Endothelial cell (in vitro differentiated cells): ENCODE measurements at places on chromosomes 1 and 21.

DNA sequence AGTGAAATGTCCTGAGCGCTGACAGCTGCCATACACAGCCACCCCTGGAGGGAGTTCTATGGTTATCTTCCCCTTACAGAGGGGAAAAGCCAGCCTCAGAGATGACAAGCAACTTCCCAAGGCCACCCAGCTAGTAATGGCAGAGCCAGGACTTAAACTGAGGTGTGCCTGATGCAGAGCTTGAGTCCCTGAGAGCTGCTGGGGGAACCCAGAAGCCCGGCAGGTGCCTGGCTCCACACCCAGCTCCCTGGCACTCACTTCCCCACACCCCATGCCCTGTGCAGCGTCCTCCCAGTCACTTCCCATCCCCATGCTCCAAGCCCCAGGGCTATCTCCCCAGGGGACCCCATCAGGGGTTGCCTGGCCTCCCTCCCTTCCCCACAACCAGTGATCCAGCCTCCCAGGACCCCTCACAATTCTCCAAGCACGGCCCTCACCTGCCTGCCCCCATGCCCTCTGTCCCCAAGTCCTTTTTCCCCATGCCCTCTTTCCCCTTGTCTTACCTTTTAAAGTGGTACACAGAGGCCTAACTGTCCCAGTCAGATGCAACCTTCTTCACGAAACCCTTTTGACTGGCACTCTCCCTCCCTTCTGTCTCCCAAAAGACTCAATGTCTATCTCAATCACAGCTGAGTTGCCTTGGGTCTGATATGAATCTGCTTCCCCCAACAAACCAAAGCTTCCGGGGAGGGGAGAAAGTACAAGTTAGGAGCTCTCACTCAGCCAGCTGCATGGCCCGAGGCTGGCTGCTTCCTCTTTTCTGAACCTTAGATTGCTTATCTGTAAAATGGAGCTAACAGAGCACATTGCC, 39.8 kb upstream of the LRP8 start:
- DNase-seq = no peak

DNA sequence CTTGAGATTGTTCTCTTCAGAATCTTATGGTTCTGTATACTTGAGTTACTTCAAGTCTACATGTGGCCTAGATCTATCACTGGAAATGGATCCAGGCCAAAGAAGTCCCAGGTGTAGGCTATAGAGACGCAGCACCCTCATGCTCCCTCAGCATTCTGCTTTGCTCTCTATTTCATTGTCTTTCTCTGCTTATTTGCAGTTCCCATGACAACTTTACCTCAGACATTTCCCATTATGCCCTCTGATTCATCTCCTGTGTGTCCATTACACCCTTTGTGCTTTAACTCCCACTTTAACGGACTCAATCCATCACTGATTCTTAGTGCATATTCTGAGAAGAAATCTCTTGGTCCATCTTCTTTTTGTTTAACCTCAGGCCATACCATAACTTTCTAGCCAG, 236.9 kb upstream of the NRIP1 start:
- DNase-seq = no peak

DNA sequence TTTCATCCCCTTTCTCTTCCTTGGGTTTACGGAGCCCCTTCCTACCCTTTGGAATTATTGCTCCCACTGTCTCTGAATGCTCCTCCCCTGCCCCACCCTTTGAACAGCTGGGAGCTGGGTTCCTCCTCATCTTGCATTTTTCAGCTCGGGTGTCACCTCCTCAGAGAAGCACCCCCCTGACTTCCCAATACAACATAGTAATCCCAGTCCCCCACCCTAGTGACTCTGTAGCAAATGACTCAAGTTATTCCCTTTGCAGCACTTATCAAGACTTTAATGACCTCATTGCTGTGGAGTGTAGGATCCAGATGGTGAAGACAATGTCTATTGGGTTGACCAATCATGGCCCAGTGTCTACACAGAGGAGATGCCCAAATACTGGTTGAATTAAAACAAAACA, 8.9 kb upstream of the VWA5B1 start:
- DNase-seq = no peak

GRCh38 chr1:199404191-199404590, 623.3 kb upstream of the NR5A2 start:
- no peak for DNase-seq

DNA sequence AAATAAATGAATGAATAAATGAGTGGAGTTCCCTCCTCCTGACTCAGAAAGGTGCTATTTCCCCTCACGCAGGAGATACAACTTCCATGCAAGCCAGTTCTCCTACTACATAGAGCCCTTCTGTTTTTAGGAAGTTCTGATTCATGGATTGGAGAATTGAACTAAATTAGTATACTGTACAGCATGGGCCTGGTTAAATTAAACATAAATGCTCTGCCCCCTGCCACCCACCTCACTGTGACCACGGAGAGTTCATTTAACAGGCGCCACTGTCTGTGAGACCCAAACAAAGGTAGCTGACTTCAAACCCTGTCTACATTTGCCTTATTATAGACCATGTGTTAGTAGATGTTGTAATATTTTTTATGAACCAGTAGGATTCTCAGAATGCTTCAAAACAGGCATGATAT, 9.1 kb upstream of the IRF2BP2 start:
- DNase-seq = no peak

DNA sequence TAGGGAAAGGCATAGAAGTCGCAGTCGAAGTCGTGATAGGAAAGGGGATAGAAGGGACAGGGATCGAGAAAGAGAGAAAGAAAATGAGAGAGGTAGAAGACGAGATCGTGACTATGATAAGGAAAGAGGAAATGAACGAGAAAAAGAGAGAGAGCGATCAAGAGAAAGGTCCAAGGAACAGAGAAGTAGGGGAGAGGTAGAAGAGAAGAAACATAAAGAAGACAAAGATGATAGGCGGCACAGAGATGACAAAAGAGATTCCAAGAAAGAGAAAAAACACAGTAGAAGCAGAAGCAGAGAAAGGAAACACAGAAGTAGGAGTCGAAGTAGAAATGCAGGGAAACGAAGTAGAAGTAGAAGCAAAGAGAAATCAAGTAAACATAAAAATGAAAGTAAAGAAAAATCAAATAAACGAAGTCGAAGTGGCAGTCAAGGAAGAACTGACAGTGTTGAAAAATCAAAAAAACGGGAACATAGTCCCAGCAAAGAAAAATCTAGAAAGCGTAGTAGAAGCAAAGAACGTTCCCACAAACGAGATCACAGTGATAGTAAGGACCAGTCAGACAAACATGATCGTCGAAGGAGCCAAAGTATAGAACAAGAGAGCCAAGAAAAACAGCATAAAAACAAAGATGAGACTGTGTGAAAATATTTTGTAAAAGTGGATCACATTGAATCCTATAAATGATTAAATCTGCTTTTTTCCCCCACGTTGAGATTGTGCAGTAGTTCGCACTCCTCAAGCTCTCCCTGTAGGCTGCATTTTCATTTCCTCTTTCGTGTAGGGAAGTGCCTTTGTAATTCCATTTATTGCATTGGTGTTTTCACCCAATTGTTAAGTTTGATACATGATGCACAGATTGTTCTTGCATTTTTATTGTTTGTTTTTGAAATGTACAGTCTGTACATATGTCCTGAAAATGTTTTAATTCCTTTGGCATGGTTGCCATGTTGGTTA, 7.5 kb downstream of the PRPF38B start:
- no peak for DNase-seq

GRCh38 chr1:209291715-209292114, 291.8 kb upstream of the CAMK1G start:
- DNase-seq = no peak

DNA sequence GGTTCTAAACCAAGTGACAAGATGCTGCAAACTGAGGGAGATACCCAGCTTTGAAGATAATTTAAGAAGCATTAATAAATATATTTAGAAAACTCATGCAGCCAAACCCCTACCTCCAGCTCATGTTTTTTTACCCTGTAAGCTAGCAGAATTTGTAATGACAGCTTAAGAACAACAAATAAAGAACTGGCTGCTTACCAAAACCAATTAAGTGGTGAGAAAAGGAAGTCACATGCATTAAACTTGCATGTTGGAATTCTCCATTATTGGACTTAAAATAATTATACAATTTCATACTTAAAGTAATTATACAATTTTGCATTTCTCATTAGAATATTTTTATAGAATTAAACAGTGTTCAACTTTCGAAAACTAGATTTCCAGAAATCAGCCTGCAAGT, 75.6 kb upstream of the CNIH3 start:
- DNase-seq = no peak

GRCh38 chr1:210347112-210347511, 18.4 kb downstream of the HHAT start:
- DNase-seq = no peak

- DNase-seq = no peak
Observed at GRCh38 chr1:25478633-25479032, 47.9 kb downstream of the MACO1 start.

GRCh38 chr1:87042111-87042811, 127.8 kb downstream of the HS2ST1 start:
- no peak for DNase-seq

- DNase-seq = no peak
Observed at GRCh38 chr1:108077991-108078390, 113.0 kb upstream of the VAV3 start.

- DNase-seq = no peak
Observed at GRCh38 chr1:3331564-3331963, 122.9 kb upstream of the ARHGEF16 start.

- DNase-seq = no peak
Observed at GRCh38 chr1:213687832-213688231, 299.9 kb upstream of the PROX1 start.

GRCh38 chr1:219806642-219807041, 121.7 kb downstream of the SLC30A10 start:
- no peak for DNase-seq

DNA sequence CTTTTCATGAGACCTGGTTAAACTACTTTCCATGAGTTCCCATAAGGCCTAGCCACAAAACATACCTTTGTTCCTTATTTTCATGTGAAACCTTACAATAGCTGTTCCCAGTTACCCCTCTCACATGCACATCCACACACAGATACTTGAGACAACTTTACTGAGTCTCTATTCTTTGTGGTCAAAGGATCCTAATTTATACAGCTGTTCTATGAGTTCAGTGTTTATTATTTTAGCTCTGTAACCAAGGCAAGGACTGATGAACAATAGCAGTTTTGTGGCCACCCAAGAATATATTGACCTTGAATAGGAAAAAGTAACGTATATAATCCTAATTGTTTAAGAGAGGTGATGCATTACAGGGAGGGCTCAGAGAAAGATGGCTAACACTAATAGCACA, 160.5 kb upstream of the CACYBP start:
- DNase-seq = no peak

DNA sequence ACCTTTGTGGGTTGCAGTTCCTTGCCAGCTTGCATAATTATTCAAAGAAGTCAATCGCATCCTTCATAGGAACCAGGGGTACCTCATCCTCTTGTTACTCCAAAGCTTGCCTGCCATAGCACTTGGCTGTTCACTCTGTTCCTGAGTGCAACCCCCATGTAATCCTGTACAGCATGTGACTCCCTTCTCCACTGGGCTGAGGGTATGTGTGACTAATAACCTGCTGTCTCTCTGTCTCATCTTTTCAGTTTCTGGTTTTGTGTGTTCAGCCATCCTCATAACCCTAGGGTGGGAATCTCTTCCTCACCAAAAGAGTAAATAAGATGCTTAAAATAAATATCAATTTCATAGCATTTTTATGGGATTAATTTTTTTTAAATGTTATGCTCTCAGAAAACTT, 351.9 kb downstream of the S1PR1 start:
- DNase-seq = no peak

DNA sequence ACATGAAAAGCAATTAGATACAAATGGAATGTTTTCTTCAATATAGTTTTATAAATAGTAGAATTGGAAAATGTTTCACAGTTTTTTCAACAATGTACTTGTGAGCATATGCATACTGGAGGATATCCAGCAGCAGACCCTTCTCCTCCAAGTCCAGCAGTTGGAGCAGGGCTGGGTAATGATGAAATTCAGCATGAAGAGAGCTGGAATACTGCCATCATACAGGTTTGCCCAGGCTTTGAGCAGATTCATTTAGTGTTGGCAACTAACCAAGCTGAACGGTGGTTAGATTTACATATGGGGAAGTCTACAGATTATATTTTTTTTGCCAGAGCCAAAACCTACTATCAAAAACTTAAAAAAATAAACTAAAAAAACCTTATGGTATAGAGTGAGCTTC, 38.3 kb downstream of the WDR3 start:
- DNase-seq = no peak

DNA sequence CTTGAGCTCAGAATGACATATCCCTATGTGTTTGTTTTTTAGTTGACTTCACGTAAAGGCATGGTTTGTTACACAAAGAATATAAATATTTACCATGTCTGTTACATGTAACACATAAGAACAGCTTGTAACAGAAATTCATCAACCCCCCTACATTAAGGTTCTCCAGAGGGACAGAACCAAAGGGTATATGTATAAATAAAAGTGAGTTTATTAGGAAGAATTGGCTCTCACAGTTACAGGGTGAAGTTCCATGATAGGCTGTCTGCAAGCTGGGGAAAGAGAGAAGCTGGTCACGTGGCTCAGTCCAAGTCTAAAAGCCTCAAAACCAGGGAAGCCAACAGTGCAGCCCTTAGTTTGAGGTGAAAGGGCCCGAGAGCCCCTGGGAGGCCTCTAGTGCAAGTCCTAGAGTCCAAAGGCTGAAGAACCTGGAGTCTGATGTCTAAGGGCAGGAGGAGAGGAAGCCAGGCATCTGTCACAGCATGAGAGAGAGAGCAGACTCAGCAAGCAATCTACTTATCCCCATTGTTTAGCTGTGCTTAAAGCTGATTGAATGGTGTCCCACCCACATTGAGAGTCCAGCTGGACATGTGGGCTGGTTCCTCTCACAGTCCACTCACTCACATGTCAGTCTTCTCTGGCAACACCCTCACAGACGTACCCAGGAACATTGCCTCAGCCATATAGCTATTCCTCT, 15.8 kb downstream of the THRAP3 start:
- DNase-seq = no peak

GRCh38 chr21:39251326-39251725, 62.1 kb downstream of the BRWD1 start:
- DNase-seq = no peak

DNA sequence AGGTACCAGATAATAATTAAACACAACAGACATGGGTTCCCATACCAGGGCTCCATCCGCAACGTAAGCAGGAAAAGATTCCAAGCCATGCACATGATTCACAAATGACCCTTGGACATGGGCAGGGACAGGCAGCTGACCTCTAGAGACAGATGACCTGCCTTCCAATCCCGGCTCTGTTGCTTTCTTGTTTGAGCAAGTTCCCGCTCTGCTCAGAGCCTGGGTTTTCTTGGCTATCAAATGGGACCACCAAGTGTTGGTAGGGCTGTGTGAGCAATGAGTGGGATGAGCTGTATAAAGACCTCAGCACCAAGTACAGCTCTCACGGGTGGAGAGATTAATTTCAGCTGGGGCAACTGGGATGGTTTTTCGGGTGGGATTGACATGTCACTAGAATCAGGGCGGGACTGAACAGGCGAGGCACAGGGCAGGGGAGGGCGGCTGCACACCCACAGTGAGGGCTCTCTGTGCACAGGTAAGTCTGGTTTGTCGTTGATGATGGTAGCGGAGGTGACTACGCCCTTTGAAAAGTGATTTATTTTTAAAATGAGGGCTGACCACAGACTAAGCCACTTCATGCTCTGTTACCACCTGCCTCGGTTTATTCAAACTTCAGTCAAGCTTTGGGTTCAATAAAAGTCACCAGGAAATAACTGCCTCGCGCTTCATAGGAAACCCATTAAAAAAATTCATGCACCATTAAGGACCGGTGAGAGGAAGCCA, 57.5 kb upstream of the IFFO2 start:
- DNase-seq = no peak

- no peak for DNase-seq
Observed at GRCh38 chr21:41684381-41685245, 82.2 kb downstream of the RIPK4 start.
